ENCODE measurements at places on chromosomes 11 and 22.

DNA sequence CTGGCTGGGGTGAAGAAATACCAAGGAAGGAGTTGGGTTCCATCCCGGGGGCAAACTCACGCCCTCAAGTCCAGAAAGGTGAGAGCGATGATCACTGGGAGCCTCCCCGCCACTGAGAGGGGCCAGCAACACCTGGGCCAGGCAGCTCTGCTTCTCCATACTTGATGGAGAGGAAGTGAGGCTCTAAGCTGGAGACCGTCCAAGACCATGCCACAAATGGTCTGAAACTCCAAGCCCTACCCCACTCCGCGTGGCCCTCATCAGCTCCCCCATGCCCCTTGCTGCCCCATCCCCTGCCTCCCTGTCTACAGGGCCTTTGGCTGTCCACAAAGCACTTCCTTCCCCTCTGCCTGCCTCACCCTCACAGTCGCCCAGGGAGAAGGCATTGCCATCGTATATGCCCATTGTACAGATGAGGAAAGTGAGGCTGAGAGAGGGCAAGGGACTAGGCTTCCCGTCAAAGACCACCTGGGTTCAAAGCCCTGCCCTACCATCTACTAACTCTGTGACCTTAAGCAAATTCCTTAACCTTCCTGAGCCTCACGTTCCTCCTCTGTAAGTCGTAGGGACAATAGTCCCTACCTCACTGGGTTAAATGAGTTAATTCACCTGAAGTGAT is 4.4 kb upstream of the PDGFB start:
- no peak for DNase-seq

DNA sequence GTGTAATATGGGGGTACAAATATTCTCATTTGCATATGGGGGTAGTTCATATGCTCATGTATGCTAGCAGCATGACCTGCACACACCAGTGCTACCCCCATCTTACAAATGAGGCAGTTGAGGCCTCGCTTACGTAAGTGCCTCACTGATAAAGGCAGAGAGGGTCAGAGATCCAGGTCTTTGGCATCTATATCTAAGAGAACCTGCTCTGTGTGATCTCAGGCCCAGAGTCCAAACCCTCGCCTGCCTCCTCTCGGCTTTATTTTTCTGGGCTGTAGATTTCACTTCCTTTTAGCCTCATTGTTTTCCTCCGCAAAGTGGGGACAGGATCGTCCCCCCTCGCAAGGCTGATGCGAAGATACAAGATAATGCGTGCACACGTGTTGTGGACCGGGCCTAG is 325.2 kb downstream of the MN1 start:
- no peak for DNase-seq

- DNase-seq, result no peak
Observed at GRCh38 chr11:12114193-12115033, 4.0 kb downstream of the MICAL2 start.

DNA sequence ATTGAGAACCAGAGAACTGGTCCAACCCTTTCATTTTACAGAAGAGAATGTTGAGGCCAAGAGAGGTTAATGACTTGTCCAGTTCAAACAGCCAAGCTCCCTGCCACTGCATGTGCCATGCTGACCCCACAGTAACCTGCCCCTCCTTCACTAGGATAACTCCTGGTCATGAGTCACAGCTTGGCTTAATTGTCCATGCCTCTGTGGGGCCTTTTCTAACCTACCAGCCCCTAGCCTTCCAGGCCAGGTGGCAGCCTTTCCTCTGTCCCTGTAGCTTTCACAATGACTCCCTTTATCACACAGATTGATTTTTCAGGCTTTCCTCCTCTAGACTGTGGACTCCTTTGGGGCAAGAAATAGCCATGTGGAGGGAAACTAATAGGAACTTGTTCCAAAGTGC is 97.2 kb downstream of the PIWIL4 start:
- no peak for DNase-seq

DNA sequence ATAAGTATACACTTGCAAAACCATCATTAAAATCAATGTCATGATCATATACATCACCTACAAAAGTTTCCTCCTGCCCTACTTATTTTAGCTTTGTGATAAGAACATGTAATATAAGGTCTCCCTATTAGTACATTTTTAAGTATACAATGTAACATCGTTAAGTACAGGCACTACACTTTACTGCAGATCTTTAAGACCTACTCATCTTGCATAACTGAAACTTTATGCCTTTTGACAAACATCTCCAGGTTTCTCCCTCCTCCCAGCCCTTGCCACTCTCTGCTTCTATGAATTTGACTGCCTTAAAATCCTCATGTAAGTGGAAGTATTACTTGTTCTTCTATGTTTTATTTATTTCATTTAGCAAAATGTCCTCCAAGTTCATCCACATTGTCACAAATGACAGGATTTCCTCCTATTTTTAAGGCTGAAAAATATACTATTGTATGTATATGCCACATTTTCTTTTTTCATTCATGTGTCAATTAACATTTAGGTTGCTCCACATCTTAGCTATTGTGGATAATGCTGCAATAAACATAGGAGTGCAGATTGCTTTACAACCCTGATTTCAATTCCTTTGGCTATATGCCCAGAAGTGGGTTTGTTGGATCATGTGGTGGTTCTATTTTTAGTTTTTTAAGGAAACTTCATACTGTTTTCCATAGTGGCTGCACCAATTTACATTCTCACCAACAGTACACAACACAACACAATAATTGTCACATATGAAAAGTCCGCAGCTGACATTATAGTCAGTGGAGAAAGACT is 471.1 kb upstream of the ANO3 start:
- DNase-seq, result no peak

- DNase-seq, result peak; percentile 74
Observed at GRCh38 chr11:67265633-67266448, 432 bp upstream of the GRK2 start.

DNA sequence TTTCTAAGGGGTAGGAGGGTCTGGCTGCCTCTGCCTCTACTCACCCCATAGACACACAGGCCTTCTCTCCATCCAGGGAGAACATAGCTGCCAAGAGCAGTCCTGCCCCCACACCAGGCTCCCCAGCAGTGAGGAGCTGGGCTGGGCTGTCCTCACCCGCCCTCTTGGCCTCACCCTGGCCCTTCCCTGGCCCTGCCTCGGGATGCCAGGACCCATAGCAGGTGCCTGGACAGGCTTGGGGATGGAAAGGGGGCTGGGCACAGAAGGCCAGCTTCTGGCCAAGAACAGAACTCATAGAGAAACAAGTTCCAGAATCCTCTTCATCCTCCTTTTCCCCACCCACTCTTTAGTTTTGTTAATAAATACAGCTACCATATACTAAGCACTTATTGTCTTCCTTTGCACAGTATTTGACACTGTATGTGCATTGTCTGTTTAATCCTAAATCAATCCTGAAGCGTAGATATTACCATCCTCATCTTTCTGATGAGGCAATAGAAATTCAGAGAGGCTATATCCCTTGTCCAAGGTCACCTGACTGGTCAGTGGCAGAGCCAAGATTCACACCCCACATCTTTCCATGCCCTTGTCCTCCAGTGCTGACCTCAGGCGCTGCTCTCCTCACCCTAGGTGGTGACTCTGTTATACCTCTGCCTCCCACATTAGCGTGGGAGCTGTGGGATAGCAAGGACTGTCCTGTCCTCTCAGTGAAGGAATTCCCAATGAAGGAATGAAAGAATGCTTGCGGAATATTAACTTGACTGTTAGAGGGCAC is 22.0 kb upstream of the MYOD1 start:
- no peak for DNase-seq

DNA sequence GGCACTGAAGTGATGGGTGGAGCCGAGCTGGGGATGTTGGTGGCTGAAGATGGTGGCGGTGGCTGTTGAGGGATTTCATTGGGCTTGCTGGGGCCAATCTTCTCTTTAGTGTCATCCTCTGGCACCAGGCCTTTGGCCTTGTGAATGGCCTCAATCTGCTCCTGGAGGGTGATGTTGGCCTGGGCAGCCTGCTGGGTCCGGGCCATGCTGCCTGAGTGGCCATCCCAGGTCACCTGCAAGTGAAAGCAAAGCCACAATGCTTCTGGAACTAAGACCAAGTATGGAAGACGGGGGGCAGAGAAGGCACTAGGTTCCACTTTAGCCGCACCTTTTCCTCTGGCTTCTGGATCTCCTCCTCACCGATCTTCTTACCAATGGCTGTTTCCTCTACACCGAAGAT is 12.1 kb upstream of the TBC1D10A start:
- DNase-seq, result no peak

GRCh38 chr11:71200172-71200716 is 52.1 kb downstream of the SHANK2 start:
- DNase-seq, result no peak

- DNase-seq, result no peak
Observed at GRCh38 chr11:77065878-77066228, 918 bp upstream of the CAPN5 start.

GRCh38 chr11:112453601-112454577 is 193.2 kb upstream of the PLET1 start:
- DNase-seq, result no peak

- DNase-seq, result no peak
Observed at GRCh38 chr22:35510481-35510934, 30.1 kb upstream of the RASD2 start.

DNA sequence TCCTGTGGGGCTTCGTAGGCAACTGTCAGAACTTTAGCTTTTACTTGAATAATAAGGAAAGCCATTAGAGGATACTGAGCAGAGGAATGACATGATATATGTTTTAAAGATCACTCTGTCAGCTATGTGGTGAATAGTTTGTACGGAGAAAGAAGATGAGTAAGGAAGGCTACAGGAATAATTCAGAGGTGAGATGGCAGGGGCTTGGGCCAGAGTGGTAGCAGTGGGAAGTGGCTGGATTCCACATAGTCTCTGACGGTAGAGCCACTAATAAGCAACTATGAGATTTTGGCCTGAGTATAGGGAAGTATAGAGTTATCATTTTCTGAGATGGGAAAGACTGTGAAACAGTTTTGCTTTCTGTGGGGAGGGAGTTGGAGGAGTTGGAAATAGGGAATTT is 93.9 kb upstream of the MTMR2 start:
- no peak for DNase-seq

GRCh38 chr22:36333644-36334043 is 54.1 kb downstream of the MYH9 start:
- DNase-seq, result no peak

GRCh38 chr11:86988351-86988881 is 33.2 kb upstream of the FZD4 start:
- no peak for DNase-seq

Data from activated CD4-positive, CD25-positive, alpha-beta regulatory T cell (primary cell).